ENCODE measurements at places on chromosomes 3 and 15.

DNA sequence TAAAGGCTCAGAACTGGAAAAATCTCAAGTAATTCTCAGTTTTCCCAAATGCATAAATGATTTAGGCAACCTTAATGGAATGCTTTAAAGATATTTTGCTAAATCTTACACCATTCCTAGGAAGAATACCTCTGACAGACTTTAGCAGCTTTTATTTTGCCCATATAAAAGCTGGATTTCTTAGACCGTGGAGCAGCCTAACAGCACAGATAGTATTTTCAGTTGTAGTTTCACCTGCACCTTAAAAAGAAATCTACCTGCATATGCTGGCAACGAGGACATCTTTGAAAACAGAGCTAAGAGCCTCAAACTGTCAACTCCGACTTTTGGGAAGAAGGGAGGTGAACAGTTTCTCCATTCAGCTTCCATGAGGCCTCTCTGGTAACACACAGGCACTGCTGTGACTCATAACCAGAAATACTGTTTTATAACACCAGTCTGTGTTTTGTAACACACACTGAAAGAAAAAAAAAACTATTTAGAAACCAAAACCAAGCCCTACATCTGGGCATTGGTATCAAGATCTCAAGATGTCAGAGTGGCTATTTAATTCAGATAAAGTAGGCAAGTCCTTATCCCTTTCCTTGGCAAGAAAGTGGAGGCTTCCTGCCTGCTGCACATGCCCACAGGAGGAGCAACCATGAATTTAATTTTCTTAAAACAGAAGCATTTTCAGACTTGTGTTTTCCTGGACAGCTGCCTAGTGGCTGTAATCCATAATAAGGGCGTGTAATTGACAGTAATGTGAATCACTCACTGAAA lies 181.5 kb upstream of the ICE2 start:
- DNase-seq: peak; percentile 79

- peak; percentile 68 for DNase-seq
Measured at GRCh38 chr3:21979706-21980105, 228.7 kb upstream of the ZNF385D start.

DNA sequence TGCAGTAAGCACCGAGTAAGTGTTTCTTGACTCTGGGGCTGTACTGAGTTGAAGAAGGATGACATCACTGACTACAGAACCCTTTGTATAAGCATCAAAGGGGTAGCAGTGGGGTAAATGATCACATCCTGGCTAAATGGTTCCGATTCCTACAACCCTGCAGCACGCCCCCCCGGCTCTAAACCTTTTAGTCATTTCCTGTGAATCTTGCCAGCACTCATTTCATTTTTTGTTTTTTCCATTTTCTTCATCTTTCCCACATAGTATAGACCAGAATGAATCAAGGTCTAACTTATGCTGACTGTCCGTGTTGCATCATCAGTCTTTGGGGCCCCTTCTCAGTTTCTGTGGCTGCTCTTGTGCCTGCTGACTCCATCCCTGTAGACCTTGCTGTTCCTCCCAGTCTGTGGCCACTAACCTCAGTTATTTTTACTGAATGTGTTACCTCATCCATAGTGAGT lies 383.1 kb upstream of the TPRG1 start:
- peak; percentile 100 for DNase-seq

DNA sequence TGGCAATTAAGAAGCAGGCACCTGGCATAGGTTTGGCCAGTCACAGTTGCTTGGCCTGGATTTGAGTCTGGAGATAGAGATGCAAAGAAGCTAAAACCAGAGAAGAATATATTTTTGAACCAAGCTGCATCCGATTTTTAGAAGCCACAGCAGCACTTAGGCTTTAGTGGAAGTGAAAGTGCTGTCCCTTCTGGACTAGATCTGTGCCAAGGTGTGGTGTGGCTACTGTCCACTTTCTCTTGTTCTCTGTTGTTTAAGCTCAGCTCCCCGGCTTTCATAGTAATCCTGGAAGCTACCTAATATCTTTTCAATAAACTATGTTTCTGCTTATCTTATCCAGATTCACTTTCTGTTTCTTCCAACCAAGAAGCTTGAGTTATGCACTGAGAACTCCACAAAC lies 183.4 kb upstream of the THRB start:
- no peak for DNase-seq

DNA sequence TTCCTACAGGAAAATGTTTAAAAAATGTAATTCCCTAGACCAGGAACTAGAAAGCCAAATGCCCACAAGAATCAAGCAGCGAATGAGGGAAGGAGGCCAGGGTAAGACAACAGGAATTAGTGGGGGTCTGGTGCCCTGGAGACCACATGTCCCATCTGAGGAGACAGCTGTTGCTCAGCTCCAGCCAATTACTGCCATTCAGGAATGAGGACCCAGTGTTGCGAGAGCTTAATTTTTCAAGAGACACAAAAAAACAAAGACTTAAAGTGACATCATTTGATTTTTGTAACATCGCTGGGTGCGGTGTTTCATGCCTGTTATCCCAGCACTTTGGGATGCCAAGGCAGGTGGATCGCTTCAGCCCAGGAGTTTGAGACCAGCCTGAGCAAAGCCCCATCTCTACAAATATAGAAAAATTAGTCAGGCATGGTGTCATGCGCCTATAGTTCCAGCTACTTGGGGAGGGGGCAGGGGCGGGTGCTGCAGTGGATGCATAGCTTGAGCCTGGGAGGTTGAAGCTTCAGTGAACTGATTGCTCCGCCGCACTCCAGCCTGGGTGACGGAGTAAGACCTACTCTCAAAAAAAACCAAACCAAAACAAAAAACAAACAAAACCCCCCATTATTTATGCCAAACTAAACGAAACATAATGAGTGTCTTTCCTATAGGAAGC lies 52.8 kb upstream of the LRIG1 start:
- DNase-seq: no peak

GRCh38 chr3:109136523-109136922 lies at the start of gene C3orf85:
Gene C3orf85 (plus strand): TSS chr3:109136719. CDS start chr3:109136848, 129 bp downstream.
- DNase-seq: no peak

GRCh38 chr3:149368674-149369497 lies 8.6 kb downstream of the TM4SF1 start:
- no peak for DNase-seq

GRCh38 chr3:17642474-17642873 lies 100.0 kb downstream of the TBC1D5 start:
- DNase-seq: no peak

DNA sequence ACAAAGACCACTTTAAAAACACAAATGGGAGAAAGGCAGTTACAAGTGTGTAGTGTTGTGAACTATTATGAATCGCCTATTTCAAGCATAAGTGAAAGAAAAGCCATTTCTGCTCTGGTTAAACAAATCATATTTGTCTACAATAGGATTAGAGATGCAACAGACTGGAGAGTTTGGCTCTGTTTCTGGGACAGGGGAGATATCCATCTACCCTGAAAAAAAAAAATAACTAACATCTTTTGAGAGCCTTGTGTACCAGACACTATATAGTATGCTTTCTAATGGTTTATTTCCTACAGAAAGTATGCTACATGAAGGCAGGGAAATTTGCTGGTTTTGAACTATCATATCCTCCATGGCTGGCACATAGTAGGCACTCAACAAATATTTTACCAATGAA lies 106.7 kb upstream of the FHIT start:
- DNase-seq: no peak

- peak; percentile 88 for DNase-seq
Measured at GRCh38 chr15:65796610-65797078, 4.6 kb upstream of the DENND4A start.

All from iris pigment epithelial cell (primary cell).